ENCODE measurements at places on chromosomes 5 and 9.

- no peak for DNase-seq
These were observed 1772.6 kb downstream of the EFNA5 start for GRCh38 chr5:105898183-105898582.

DNA sequence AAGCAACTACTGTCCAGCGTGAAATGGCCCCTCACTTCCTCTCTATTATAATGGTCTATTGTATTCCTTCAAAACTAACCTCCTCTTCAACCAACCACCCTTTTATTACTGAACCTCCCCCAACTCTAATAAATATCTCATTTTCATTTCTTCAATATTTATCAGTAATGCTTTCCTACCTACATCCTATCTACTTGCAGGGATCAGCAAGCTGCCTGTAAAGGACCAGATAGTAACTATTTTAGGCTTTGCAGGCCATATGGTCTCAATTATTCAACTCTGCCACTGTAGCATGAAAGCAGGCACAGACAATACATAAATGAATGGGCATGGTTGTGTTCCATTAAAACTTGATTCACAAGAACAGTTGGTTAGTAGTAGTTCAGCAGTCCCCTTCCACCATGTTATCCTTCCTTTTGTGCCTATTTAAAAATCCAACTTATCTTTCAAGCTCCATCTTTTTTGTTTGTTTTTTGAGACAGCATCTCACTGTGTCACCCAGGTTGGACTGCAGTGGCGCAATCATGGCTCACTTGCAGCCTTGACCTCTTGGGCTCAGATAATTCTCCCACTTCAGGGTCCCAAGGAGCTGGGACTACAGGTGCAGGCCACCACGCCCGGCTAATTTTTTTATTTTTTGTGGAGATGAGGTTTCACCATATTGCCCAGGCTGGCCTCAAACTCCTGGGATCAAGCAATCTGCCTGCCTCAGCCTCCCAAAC lies 45.8 kb downstream of the PCDHGC5 start:
- DNase-seq, result no peak

GRCh38 chr9:72326641-72327040 lies 38.4 kb downstream of the ZFAND5 start:
- no peak for DNase-seq

- no peak for DNase-seq
These were observed 830.4 kb upstream of the GRAMD2B start for GRCh38 chr5:125592856-125593255.

All from HT1080 (cell line).